ENCODE measurements at places on chromosomes 16 and 17.

DNA sequence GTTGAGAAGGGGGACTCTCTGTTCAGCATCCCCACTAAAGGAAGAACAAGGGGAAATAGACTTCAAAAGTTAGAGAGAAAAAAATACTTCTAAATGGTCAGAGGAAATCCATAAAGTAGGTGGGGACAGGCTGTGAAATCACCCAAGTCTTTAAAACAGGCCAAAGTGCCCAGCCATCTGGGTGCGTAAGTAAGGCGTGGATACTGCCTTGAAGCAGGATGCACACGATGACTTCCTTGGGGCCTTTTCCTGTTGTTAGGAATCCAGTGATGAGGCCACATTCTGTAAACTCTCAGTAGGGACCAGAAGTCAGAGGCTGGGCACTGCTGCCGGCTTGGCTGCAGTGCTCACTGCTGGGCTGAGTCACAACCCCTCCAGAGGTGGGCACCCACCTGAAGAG is 9.2 kb downstream of the AXIN2 start:
- DNase-seq: no peak

- DNase-seq: no peak
These were observed 41.4 kb downstream of the SMG6 start for GRCh38 chr17:2262135-2262587.

GRCh38 chr17:44308320-44308818 is at the start of gene RUNDC3A:
RUNDC3A (plus strand) TSS chr17:44308601; CDS start chr17:44308833, 232 bp downstream.
- peak; percentile 74 for DNase-seq

GRCh38 chr16:84062734-84063640 is 20.4 kb upstream of the SLC38A8 start:
- peak; percentile 41 for DNase-seq

- no peak for DNase-seq
These were observed 8.6 kb upstream of the DNAH9 start for GRCh38 chr17:11589716-11590115.

DNA sequence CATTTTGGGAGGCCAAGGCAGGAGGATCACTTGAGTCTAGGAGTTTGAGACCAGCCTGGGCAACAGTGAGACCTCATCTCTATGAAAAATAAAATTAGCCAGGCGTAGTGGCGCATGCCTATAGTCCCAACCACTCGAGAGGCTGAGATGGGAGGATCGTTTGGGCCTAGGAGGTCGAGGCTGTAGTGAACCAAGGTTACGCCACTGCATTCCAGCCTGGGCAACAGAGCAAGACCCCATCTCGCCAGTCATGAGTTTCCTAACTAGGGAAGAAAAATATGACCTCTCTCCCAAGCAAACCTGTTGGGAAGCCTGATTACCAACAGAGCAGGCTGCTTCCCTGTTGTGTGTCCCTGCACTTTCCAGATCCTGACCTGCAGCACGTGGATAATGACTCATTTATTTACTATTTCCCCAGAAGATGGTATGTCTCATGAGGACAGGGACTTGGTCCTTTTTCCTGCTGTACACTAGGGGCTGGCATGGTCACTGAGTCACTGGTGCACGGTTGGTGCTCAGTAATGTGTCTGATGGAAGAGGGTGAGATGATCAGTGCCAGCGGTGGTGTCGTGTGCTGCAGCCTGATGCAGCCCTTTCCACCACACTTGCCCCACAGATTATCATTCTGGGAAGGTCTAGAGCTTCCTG is 30.8 kb downstream of the NMT1 start:
- DNase-seq: no peak

DNA sequence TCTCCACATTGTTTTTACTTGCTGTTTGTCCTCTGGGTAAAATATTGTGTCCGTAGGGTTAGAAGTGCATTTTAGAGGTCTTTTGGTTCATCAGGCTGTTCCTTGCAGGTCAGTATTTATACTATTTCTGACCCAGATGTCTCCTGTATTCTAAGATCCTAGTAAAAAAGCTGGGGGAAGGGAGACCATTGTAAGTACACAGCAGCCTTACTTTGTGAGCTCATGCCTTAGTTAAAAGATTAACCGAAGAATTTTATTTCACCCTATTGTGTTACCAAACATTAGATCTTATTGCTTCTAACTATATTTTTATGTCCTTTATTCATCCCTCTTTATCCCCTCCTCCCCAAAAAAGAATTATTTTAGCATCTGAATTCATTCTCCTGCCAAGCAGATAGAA is 444.1 kb upstream of the RBFOX1 start:
- no peak for DNase-seq

- DNase-seq: no peak
These were observed 127.9 kb downstream of the NPIPB5 start for GRCh38 chr16:22638393-22639206.

GRCh38 chr16:86991679-86992078 is 325.5 kb downstream of the C16orf95 start:
- no peak for DNase-seq

GRCh38 chr17:44688675-44689476 is 700 bp downstream of the CCDC43 start:
- no peak for DNase-seq

GRCh38 chr16:66798161-66798560 is 3.2 kb downstream of the TERB1 start:
- no peak for DNase-seq

GRCh38 chr17:20852990-20853370 is 189.8 kb downstream of the USP22 start:
- DNase-seq: no peak

- DNase-seq: no peak
These were observed 15.7 kb downstream of the GJD3 start for GRCh38 chr17:40348562-40349476.

DNA sequence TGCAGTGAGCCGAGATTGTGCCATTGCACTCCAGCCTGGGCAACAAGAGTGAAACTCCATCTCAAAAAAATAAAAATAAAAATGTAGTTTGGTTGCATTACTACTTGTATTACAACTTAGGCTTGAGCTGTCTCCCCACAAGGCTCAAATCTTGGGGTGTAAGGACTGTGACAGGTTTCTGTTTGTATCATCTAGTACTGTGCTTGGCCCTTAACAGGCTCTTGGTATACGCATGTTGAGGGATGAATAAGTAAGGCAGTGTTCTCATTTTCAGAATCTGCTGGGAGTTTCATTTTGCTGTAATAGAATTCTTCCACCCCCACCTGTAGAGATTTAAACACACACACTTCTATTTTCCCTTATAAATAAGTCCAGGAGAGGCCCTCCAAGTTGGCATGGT is 289.4 kb upstream of the EEF2KMT start:
- DNase-seq: no peak

GRCh38 chr16:19346335-19346922 is 60.9 kb downstream of the CLEC19A start:
- DNase-seq: no peak

GRCh38 chr17:56608944-56609343 is 15.4 kb downstream of the NOG start:
- no peak for DNase-seq

- no peak for DNase-seq
These were observed 8.4 kb downstream of the LRRC3C start for GRCh38 chr17:39935909-39936308.

DNA sequence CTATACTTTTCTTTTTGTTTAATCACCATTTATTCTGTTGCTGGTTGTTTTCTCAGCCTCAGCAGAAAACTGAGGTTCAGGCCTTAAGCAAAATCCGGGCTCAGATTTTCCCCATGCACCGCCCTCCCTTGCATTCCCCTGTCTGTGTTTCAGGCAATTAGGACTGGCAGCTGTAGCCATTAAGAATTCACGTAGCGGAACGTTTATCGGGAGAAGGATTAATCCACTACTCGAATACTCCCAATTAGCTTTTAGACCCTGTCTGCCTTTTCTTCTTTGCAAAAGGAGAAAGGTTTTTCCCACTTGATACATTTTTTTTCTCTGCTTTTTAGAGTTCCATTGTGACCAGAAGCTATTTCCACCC is 173.1 kb downstream of the RPTOR start:
- DNase-seq: no peak

GRCh38 chr16:81582655-81583441 is 138.2 kb downstream of the CMIP start:
- no peak for DNase-seq

- DNase-seq: no peak
These were observed 38.2 kb upstream of the GNG13 start for GRCh38 chr16:838741-839140.

DNA sequence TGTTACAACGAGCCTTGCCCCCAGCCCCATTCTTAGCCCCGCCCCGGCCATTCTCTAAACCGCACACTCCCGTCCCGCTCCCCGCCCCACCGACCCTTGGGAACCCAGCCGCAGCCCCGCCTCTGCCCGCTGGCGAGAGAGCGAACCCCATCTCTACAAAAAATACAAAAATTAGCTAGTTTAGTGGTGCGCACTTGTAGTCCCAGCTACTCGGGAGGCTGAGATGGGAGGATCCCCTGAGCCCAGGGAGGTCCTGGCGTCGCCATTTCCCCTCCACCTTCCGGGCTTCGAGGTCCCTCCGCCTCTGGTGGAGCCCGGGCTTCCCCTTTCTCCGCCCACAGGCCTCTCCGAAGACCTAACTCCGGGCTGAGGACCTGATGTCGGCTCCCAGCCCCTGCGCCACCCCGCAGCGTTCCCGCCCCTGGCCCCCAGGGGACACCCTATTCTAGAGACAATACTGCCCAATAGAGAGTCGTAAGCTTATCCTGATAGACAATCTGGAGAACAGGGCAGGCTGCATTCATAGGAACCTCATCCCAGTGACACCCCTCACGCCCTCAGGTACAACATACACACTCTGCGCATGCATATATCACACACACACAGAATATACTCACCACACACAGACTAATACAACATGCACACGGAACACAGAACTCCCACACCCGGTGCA is 480 bp upstream of the PROCA1 start:
- no peak for DNase-seq

GRCh38 chr16:58032710-58033293 is 7.2 kb downstream of the MMP15 start:
- DNase-seq: no peak

DNA sequence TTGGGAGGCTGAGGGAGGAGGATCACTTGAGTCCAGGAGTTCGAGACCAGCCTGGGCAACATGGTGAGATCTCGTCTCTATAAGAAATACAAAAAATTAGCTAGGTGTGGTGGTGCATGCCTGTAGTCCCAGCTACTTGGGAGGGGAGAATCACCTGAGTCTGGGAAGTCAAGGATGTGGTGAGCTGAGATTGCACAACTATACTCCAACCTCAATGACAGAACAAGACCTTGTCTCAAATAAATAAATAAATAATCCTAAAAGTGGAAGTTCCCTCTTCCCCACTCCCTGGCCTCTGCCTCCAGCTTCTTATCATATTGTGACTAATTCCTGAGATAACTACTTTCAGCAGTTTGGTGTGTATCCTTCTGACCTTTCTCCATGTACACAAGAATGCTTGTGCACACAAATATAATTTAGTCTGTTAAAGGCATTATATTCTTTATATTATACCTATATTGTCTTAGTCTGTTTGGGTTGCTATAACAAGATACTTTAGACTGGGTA is 23.5 kb upstream of the DNAJA2 start:
- no peak for DNase-seq

DNA sequence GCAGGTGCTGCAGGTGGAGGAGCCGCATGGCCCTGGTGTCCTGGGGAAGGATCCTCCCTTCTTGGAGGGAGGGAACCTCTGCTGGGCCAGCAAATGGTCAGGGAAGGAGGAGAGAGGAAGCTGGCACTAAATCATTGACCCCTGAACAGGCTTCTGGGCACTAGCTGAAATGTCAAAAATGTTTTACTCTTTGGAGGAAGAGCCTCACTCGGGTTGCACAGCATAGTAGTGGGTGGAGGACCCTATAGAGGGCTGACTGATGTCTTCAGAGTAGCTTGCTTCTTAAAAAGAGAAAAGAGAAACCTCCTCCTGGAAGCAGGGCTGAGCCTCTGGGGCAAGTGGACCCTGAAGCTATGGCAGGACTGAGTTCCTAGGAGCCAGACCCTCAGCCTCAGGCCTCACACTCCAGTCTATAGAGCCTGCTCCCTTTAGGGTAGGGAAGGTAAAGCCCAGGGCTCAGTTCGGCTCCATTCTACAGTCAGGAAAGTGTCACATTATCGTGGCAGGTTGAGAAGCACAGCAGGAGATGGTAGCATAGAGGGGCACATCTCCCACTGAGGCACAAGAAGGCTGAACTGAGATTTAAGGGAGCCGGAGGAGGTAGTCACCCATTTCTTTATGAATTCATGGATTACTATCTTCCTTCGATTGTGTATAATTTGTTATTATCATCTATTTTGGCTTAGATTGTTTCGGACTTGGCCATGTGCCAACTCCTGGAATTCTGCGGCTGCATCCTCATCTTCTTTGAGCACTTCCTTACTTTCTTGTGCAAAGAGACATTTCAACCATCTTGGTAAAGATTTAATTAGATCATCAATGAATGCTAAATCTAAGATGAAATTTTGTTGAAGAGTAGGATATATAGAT is 7.3 kb upstream of the CUEDC1 start:
- no peak for DNase-seq

- DNase-seq: no peak
These were observed 608.0 kb upstream of the CDH8 start for GRCh38 chr16:62644030-62644812.

DNA sequence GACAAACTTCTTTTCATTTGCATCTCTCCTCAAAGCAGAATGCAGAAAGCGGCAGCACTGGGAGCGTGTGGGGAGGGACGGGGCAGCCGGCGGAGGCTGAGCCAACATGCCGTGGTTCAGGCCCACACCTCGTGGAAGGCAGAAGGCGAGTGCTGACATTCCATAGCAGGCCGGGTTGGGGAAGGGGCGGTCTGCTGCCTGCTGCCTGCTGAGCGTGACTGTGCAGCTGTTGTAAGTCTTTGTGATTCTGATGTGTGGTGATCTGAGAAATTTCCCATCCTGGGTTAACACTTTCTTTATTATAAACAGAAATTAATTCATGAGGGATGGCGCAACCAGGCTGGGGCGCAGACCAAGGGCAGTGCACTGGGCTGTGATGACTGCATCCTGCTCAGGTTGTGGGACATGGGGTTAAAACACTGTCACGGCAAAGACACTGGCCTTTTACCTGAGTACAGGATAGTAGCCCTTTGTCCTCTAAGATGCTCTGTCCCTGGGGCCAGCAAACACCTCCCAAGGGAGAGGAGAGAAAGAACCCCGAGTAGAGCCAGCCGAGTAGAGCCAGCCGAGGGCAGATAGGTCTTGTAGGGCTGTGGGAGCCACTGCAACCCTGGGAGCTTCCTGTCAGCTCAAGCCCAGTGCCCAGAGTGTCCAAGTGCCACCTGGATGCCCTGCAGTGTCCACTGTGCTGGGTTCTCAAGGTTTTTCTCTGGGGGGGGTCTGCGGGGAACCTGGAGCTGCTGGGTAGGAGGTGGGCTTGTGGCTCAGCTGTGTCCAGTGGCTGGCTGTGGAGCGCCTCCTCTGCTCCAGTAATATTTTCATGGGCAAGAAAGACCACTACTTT is 8.8 kb upstream of the DNASE1 start:
- no peak for DNase-seq

GRCh38 chr17:81805707-81806460 is 1.9 kb downstream of the GCGR start:
- DNase-seq: no peak
